ENCODE measurements at places on chromosomes 16 and 17.

GRCh38 chr16:51163894-51164566 lies 13.0 kb upstream of the SALL1 start:
- no peak for DNase-seq

DNA sequence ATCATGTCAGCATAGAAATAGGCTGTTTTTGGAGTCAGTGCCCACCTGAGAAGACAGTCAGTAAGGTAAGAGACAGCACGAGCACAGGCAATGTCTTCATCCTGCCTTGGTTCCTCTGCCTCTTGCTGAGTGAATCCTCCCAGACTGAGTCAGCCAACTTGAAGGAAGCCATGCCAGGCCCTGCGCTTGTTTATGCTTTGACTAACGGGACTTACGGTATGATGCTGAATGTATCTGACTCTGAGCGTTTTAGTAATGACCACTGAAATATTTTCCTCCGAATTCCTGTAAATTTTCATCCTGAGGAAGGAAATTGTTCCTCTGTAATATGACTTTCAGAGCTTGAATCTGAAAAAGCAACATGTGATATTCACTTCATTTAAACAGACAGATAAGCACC lies 18.0 kb downstream of the C17orf67 start:
- no peak for DNase-seq

DNA sequence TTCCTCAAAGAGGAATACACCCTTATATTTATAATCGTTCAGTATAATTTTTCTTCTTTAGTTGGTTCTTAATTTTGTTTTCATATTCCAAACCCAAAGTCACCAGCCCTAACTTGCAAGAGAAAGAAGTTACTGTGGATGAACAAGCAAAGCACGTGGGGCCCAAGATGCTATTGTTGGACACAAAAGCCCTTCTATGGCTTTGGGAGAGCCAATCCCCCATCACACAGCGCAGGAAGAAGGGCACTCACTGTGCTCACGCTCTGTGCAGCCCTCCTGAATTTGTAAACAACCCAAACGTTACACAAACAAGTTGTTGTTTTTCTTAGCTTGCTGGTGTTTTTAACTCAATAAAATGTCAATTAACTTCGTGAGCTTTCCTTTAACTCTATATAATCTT lies 22.5 kb downstream of the SPPL2C start:
- no peak for DNase-seq

DNA sequence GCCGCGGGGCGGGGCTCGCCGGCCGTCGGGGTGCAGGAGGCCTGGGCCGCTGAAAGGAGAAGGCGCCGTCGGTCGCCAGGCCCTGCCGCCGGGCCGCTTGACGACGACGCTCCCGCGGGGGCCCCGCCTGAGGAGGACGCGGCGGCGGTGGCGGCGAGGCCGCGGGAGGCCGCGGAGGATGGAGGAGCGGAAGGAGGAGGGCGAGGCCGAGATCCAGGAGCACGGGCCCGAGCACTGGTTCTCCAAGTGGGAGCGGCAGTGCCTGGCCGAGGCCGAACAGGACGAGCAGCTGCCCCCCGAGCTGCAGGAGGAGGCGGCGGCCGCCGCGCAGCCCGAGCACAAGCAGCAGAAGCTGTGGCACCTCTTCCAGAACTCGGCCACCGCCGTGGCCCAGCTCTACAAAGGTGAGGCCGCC lies 430 bp downstream of the HAPSTR1 start:
- DNase-seq: no peak

GRCh38 chr16:759110-759910 lies 1.2 kb upstream of the MSLN start:
- no peak for DNase-seq

GRCh38 chr16:66262253-66263167 lies 104.0 kb upstream of the CDH5 start:
- DNase-seq: no peak

Data from NCI-H748 treated with DMSO at 0.1 percent for 48 hours (cell line).